ENCODE measurements at places on chromosomes 16 and 17.

DNA sequence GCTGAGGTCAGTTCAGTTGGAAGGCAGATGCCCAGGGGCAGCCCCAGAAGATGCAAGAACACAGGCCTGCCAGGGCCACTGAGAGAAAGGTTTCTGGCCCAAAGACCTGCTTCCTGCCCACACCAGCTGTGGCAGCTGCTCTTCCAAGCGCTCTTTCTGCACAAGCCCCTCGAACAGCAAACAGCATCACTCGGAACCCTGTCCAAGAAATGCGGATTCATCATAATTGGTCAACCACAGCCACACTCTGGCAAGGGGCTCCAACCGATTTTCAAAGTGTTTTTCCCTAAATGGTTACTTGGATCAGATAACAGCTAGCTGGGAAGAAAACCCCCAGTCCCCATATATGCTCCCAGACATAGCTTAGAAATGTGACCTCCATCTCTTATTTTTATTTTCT, 71.1 kb upstream of the DNAH17 start:
- no peak for DNase-seq

DNA sequence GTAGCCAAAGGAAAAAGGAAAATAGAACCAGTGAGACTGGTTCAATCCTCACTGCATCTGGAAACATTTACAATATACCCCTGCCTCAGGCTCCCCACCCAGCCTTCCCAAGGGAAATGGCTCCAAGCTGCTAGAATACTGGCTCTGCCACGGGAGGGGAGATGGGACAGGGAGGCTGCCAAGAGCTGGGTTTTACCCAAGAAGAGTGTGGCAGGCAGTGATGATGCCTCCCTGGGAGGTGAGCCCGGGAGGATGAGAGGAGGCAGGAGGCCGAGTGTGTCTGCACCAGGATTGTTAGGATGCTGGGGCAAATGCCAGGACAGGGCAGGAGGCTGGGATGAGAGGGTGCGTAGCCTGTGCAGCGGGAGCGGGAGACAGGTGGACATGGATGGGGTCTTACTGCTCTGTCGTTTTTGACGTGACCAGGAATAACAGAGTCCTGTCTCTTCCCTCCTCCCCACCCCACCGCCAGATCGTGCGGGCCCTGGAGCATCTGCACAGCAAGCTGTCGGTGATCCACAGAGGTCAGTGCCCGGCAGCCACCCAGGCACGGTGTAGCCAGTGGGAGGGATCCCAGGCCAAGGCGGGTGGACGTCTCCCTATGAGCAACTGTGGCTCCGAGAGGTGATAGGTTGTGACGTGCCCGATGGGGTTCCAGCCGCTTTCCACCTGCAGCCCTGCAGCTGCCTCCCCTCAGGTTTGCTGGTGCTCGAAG, 18.4 kb downstream of the MAP2K3 start:
- DNase-seq: no peak

GRCh38 chr17:81719410-81720266, 7.6 kb downstream of the SLC25A10 start:
- DNase-seq: no peak

DNA sequence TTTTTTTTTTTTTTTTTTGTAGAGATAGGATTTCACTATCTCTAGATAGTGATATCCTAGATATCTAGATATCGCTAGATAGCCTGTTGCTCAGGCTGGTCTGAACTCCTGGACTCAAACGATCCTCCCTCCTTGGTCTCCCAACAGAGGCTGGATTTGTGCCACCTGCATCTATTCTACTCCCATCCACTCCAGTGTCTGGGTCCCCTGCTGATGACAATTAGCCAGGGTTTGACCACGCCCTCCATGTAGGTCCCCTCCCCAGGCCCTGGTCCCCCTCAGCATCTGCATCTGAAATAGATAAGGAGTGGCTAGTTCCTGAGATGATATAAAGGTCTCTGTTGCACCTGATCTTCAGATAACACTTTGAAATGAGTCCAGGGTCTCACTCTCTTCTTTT, 2.2 kb downstream of the ZNF688 start:
- DNase-seq: no peak

DNA sequence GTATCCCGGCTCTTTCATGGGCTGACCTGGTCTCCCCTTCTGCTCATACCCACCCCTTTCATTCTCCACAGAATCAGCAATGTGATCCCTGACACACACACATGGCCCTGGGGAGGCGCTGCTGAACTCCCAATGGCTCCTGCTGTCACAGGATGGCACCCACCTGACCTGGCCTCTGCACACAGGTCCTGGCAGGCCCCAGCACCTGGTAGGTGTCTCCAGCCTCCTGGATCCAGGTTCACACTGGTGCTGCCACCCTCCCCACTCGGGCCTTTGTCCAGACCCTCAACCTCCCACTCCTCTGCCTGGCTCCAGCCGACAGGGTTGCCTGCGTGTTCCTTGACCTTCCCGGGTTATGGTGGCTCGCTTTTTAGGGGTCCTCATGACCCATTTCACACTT, 1.3 kb upstream of the CD300C start:
- DNase-seq: no peak

DNA sequence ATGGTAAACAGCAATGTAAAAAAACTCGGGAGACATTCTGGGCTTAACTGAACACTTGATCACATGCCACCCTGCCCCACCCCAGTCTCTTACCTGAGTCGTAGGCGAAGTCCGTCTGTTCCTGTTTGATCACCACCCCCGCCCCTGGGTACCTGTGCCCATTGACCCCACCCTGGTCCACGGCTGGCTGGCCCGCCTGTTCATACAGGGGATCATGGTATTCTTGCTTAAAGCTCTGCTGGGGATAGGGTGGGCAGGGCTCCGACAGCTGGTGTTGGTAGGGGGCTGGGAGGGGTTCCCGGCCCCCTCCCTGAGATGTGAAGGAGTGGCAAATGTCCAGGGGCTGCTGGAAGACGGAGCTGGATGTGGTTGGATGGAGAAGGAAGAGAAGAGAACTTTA, 13.6 kb downstream of the ETV4 start:
- DNase-seq: no peak

DNA sequence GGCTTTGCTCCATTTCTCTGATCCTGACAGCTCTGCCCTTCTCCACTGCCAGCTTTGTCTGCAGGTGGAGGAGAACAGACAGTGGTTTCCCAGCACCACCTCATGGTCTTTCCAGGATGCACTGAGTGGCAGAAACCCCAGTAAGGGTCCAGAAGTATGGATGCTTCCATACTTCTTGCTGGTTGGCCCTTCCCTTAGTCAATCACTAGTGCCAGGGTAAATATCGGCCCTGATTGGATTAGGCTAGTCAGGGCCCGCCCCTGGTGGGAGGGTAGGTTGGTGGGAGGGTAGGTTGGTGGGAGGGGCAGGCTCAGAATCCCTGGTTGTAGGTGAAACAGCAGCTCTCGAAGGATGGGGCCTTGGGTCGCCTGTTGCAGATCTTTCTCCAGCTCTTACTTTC, 10.2 kb downstream of the RNF213 start:
- DNase-seq: peak; percentile 62

DNA sequence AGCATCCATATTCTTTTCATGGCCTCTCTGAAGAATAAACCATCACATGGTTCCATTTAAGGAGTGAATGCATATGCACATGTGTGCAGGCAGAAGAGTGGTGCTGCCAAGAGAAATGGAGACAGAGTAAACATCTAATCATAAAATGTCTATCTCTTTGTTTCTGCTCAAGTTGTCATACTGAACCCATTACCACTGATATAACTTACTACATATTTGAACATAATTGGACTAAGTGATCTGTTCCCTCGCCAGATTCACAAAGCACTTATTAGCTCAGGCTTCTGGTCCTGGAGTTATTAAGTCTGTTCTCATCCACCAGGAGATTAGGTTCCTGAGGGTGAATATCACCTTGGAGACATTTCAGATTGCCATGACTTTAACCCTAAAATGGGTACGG, 72.3 kb upstream of the XYLT1 start:
- no peak for DNase-seq
